ENCODE measurements at places on chromosomes 13 and 19. TPM values are rescaled to one million over a fixed set of nuclear protein-coding genes. Genes with fewer than 3 reads are reported as not detected.

DNA sequence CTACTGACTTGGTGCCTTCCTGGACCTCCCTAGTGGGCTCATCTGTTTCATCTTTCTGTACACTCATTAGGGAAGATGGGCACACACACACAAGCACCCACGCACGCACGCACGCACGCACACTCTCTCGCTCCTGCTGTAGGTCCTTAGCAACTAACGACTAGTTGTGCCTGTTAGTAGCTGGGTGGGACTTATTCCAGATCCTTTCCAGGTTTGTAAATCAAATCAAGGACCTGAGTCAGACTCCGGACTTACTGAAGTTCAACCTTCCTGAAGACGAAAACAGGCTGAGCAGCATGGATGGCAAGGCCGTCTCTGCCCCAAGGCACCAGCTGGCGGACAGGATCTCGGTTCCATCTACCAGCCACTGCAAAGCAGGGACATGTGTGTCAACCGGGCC, 76.2 kb downstream of the SLC15A1 start:
- no peaks in the 10 kb centered on the region for H3K36me3 ChIP-seq
- DNase-seq, result no peak
- H3K27ac ChIP-seq, result no peak overlapping the region
- no peak overlapping the region for H3K4me3 ChIP-seq
- H3K27me3 ChIP-seq, result no peaks in the 10 kb centered on the region

DNA sequence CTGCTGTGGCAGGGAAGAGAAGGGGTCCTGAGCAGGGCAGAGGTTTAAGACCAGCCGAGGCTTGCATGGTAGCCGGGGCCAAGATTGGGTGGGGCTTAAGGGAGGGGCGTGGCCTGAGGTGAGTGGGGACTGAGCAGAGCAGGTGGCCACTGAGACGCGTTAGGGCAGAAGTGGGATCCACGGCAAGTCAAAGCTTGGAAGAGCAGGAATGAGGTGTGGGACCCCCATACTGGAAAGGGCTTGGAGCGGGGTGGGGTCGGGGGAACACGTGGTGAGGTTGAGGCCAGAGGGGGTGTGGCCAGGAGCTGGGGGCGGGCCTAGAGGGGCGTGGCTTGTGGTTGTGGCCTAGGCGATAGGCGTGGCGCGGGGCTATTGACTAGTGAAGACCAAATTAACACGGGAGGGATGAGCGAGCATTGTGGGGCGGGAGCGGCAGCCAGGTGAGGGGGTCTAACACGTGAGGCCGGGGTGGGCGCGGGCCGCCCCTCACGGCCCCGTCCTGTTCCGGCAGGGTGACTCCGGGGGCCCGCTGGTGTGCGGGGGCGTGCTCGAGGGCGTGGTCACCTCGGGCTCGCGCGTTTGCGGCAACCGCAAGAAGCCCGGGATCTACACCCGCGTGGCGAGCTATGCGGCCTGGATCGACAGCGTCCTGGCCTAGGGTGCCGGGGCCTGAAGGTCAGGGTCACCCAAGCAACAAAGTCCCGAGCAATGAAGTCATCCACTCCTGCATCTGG, 3.3 kb downstream of the CFD start:
- H3K4me3 ChIP-seq, result no peak overlapping the region
- no peak for DNase-seq
- peaks cover 14% of the 10 kb centered on the region for H3K27me3 ChIP-seq
- peak overlapping the region; percentile 84 for H3K27ac ChIP-seq
- no peaks in the 10 kb centered on the region for H3K4me1 ChIP-seq

GRCh38 chr13:111330066-111330610, 9.7 kb downstream of the TEX29 start:
- DNase-seq, result no peak
- H3K27ac ChIP-seq, result no peak overlapping the region
- no peaks in the 10 kb centered on the region for H3K4me1 ChIP-seq

DNA sequence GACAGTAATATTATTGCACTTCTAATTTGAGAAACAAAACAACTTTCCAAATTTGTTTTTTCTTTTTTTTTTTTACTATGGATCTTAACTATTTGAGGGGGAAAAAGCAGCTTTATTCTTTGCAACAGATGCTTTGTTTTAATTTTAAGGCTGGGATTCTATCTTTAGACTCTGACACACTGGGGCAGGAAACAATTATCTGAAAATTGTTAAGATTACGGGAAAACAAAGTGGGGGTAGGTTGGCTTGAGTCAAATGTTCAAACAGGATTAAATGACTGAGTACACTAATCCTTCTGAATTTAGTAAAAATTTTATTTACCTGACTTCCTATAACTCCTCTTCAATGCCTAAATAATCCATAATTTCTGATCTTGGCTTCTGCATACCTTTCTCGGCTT, 543.2 kb downstream of the SLITRK6 start:
- no peaks in the 10 kb centered on the region for H3K36me3 ChIP-seq
- DNase-seq, result no peak
- H3K27me3 ChIP-seq, result no peaks in the 10 kb centered on the region
- H3K27ac ChIP-seq, result no peak overlapping the region
- H3K4me1 ChIP-seq, result no peaks in the 10 kb centered on the region
- no peak overlapping the region for H3K4me3 ChIP-seq

GRCh38 chr13:25253702-25254101, 33.6 kb downstream of the MTMR6 start:
- H3K4me3 ChIP-seq, result no peak overlapping the region
- H3K27me3 ChIP-seq, result no peaks in the 10 kb centered on the region
- H3K36me3 ChIP-seq, result peaks cover 100% of the 10 kb centered on the region

DNA sequence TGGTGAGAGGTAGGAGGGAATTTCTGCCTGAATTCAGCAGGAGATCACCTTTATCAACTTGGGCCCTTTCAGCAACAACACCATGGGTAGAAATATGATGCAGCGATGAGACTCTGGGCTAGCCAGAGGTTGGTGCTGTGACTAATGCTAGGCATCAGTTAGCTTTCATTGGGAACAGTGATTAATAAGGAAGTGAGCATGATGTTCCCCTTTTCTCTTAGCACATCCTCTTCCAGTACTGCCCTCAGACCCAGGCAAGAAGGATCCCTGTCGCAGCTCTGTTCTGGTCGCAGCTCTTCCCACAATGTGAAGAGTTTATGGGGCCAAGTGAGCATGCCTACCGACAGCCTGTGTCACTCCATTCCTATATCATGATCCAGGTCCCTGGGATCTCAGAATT, 100.5 kb downstream of the FLT1 start:
- no peak for DNase-seq
- no peak overlapping the region for H3K27ac ChIP-seq
- no peak overlapping the region for H3K4me3 ChIP-seq
- no peaks in the 10 kb centered on the region for H3K36me3 ChIP-seq
- no peaks in the 10 kb centered on the region for H3K27me3 ChIP-seq

DNA sequence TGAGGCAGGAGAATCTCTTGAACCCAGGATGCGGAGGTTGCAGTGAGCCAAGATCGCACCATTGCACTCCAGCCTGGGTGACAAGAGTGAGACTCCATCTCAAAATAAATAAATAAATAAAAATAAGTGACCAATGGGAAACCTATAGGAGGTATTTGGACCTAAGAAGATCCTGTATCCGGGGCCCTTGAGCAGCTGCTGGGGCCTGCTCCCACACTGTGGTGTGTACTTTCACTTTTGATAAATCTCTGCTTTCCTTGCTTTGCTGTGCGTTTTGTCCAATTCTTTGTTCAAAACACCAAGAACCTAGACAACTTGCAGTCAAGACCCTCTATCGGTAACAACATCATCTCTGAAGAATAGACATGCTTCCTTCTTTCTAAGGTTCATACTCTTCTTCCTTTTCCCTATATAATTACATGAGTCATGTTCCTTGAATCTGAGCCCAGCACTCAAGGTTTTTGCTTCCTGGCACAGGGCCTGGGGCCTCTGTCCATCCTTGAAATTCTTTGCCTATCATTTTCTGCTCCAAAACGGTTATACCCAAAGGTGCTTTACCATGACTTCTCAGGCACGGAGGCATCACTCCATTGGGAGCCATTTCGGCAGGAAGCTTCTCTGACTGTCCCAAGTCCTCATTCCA, 14.2 kb upstream of the PNMA8C start:
- H3K36me3 ChIP-seq, result no peaks in the 10 kb centered on the region
- H3K27ac ChIP-seq, result no peak overlapping the region
- H3K4me1 ChIP-seq, result no peaks in the 10 kb centered on the region
- no peak for DNase-seq
- H3K4me3 ChIP-seq, result no peak overlapping the region

The GPC5 gene
- polyA plus RNA-seq, result 0.34 TPM

The GPR18 gene
- polyA plus RNA-seq, result not detected

The ODAD3 gene
- 0.84 TPM for polyA plus RNA-seq

The ZNF229 gene
- 6.1 TPM for polyA plus RNA-seq

Measured in heart left ventricle (tissue), 16 donors.